NCI-H510A (cell line): ENCODE measurements at places on chromosomes 4 and X.

DNA sequence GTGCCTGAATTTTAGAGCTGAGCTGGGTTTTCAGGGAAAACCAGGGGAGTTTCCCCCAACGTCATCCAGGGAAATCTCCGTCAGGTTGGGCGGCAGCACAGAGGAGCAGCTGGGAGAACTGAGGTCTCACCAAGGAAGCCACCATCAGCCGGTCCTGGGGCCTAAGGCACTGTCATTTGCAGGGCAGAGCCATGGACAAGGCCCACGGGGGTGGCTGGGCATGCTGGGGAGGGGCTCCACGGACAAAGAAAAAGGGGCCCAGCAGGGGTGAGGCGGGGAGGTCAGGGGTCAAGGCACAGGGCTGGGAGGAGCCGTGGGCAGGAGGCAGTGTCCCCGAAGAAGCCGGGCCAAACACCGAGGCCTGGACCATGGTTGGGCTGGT is 109.8 kb downstream of the HMX1 start:
- no peak for DNase-seq

DNA sequence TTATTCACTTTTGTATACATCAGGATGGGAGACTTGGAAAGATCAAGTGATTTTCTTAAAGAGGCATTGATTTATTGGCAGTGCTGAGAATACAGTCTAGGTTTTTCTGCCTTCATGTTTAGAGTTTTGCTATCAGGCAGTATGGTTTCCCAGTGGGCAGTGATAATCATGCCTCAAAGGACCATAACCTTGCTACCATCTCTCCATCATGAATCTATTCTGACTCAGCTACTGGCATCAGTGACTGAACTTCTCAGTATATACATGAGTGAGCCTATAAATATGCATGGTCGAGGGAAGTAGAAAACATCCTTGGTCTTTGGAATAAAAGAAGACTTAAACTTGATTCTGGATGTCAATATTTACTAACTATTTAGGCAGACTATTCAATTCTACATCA is 562.0 kb upstream of the AADAT start:
- no peak for DNase-seq

- no peak for DNase-seq
These were observed 61.3 kb downstream of the MTHFD2L start for GRCh38 chr4:74219240-74219639.

DNA sequence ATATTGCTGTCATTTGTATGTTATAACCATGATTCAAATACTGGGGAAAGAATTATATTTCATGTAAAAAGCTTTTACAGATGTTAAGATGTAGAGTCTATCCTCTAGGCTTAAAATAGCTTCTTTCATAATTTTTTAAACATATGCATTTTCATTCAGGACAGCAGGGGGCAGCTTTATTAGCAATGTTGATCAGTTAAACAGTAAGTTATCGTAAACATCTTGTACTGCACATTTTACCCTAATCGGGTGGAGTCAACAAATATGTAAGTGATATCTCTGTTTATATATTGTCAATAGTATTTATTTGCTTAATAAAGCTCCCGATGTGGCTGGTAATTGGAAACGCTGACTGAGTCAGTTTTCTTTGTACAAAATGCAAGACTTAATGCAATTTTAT is 142.5 kb upstream of the MED14 start:
- DNase-seq = no peak

- no peak for DNase-seq
These were observed 146.9 kb downstream of the DCHS2 start for GRCh38 chr4:154344686-154345085.
